ENCODE measurements at places on chromosomes 1 and 21.

GRCh38 chr1:4046836-4047461 is 146.9 kb upstream of the C1orf174 start:
- DNase-seq, result no peak

DNA sequence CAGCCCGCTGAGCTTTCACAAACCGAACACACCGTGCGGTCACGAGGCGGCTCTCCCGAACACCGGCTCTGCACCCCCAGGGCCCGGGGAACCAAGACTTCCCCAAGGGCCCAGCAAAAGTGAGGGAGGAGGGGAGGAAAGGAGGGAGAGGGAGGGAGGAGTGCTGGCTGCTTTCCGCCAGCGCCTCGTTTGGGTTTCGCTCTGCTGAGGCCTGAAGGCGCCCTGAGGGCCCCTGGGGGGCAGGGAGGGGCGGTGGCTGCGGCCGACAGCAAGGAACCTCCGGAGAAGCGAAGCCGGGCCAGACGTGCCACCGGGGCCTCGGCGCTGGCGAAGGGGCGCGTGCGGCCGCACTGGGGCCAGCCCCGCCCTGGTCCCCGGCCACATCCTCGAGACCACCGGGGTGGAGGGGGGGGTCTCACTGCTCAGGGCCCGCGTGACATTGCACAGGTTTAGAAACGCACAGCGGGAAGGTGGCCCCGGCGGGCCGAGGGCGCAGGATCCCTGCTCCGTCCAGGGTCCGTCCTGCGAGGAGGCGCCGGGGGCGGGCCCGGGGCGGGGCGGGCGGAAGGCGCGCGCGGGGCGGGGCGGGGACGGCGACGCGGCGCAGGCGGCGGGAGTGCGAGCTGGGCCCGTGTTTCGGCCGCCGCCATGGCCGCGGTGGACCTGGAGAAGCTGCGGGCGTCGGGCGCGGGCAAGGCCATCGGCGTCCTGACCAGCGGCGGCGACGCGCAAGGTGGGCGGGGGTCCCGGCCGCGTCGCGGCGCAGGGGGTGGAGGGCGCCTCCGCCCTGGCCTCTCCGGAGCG is at the start of gene PFKL:
Gene PFKL, plus strand, starts transcription at position 596 of the 804 bp plus-strand sequence. Its CDS starts 53 bp downstream, at position 649.
- peak; percentile 68 for DNase-seq

GRCh38 chr1:175873290-175873935 is 130.0 kb upstream of the TNR start:
- DNase-seq, result no peak

DNA sequence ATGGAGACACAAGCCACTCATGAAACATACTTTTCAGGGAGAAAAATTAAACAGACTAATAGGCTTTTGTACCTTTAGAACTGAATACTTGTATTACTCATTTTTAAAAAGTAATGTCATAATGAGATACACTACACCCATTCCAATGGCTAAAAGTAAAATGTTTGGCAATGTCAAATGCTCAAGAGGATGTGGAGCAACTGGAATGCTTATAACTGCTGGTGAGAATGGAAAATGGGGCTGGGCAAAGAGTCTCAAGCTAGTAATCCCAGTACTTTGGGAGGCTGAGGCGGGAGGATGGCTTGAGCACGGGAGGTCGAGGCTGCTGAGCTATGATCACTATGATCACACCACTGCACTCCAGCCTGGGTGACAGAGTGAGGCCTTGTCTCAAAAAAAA is 86.3 kb downstream of the NKAIN1 start:
- DNase-seq, result no peak

- no peak for DNase-seq
Measured at GRCh38 chr1:77556045-77556444, 126.4 kb downstream of the ZZZ3 start.

DNA sequence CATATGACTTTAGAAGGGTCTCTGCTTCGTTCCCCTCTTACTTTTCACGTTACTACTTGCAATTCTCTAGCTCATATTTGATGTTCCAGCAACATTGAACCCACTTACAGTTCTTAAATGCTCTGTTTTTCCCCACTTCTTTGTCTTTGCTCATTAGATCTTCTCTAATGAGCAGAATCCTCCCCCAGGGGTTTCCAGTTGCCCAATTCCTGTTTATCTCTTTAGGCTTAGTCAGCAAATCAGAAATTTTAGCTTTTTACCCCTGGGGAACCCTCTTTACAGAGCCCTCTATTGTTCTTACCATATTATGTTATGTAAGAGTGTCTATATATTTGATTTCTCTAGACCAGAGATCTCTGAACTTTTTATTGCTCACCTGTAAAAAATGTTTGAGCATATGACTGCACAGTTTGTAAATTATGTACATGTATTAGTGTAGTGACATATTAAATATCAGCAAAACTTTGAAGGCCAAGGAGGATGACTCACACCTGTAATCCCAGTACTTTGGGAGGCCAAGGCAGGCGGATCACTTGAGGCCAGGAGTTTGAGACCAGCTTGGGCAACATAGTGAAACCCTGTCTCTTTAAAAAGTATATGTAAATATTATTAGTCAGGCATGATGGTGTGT is 71.4 kb downstream of the FNBP1L start:
- no peak for DNase-seq

- DNase-seq, result no peak
Measured at GRCh38 chr1:246503341-246503740, 3.7 kb downstream of the SMYD3 start.

GRCh38 chr1:238469146-238469631 is 578.5 kb upstream of the ZP4 start:
- DNase-seq, result peak; percentile 11

DNA sequence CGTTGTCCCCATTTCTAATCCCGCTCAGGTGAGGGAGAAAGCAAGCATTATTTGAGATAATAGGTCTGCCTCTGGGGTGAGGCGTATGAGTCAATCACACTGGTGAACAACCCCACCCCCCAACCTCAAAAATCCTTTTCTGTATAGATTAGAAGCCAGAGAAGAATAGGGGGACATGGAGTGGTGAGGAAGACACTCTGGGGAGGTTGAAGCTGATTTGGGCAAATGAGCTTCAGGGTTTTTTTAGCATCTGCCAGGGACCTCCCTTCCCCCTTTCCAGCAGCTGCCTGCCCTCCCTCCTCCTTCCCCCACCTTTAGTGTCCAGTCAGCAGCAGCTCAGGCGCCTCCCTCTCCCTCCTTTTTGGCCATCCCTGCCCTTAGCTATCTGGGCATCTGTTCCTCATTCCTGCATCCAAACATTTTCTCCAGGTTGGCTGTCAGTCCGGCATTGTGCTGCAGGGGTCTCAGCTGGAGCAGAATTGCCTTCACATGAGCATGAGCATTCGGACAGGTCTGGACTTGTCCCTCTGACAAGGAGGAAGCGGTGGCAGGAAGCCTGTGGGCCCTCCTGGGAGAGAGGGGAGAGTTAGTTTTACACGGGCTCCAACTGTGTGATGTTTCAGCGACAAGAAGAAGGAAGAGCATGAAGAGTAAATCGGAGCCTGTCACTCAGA is 30.8 kb upstream of the PTGFRN start:
- peak; percentile 40 for DNase-seq

DNA sequence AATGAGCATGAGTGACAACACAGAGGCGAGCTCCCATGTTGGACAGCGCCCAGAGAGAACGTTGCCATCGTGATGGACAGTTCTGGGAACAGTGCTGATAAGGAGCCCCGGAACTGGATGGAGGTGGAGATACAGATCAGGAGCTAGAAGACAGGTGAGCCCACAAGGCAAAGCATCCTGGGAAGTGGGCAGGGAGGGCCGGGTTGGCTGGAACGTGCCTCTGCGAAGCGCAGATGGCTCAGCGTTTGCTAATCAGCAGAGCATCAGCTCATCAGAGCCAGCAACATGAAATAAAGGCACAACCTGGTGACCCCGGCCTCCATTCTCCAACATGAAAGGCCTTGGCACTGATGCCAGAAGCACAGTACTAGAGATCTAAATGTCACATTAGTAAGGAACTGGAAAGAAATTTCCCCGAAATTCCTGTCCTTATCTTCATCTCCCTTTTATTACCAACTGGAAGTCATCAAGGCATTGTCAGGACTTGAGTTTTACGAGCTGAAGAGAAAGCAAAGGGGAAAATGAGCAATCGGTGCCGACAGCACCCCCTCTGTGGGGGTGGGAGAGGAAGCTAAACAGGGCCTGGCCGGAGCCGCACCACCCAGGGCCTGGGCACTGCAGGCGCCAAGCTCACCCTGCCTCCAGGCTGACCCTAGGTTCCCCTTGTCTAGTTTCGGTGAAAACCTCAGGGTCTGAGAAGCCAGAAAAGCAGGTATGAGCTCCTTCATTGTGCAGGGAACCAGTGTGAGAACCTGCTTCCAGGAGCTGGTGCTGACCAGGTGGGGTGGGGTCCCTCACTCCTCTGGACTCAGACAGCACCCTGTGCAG is 19.9 kb downstream of the ABCA4 start:
- no peak for DNase-seq

GRCh38 chr1:68197891-68198290 is 34.4 kb downstream of the WLS start:
- DNase-seq, result no peak

DNA sequence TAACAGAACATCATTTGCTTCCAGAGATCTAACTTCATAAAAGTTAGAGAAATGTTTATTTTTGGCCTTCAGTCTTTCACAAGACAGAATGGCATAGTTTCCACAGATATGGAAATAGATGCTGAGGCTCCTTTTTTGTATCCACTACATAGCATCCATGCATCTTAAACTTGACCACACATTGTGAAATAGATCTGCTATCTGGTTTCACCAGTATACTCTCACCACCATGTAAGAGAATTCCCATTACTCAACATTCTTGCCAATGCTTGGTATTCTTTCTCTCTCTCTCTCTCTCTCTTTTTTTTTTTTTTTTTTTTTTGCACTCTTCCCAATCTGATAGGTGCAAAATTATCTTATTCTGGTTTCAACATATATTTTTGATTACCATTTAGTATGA is 52.1 kb upstream of the PRMT6 start:
- DNase-seq, result no peak

GRCh38 chr21:33975548-33976081 is 60.0 kb upstream of the ATP5PO start:
- no peak for DNase-seq

DNA sequence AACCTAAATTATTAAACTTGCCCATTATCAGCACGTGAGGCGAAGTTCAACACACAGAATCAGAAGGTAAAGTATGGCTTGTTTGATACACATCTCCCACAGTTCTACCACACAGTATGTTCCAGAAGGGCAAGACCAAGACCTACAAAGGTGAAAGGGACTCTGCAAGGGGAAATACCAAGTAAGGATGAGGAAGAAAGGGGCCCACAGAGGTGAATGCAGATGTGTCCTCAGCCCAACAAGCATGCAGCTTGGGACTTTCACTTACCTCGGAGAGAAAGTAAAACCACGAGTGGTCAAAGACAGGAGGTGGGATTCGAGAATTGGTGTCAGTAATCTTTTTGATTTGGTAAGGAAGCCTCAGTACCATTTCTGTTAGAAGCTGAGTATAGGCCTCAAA is 85.8 kb downstream of the UBR4 start:
- DNase-seq, result no peak

GRCh38 chr1:205056188-205056611 is 13.2 kb downstream of the CNTN2 start:
- no peak for DNase-seq

GRCh38 chr1:27011058-27011764 is 1.4 kb downstream of the TENT5B start:
- DNase-seq, result no peak

GRCh38 chr1:153506831-153507413 is 28.9 kb downstream of the S100A6 start:
- no peak for DNase-seq

DNA sequence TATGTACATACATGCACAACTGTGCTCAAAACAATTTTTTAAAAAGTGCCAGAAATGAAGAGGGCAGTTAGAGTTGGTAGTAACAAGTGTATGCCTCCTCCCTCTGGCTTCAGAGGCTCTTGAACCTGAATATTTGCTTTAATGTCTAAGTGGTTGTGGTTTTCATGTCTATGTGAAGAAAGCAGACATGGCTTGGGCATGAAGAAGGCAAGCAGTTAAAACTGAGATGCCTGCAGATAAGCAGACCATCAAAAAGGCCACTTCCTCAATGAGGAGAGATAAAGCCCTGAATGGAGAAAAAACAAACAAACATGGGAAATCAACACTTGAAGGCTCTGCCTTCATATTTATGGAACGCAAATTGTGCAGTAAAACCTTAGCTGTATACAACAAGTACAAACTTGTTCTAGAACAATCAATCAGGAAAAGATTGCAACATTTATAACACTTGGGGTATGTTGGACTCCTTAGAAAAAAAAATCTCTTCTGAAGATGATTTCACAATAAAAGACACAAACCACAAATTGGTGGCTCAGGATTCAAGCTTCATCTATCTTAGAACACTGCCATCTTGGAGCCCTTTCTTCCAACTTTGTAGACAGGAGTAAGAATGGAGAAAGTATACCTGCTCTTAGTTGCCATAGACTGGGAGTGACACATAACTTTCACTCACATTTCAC is 52.7 kb upstream of the PLA2G4A start:
- DNase-seq, result no peak

DNA sequence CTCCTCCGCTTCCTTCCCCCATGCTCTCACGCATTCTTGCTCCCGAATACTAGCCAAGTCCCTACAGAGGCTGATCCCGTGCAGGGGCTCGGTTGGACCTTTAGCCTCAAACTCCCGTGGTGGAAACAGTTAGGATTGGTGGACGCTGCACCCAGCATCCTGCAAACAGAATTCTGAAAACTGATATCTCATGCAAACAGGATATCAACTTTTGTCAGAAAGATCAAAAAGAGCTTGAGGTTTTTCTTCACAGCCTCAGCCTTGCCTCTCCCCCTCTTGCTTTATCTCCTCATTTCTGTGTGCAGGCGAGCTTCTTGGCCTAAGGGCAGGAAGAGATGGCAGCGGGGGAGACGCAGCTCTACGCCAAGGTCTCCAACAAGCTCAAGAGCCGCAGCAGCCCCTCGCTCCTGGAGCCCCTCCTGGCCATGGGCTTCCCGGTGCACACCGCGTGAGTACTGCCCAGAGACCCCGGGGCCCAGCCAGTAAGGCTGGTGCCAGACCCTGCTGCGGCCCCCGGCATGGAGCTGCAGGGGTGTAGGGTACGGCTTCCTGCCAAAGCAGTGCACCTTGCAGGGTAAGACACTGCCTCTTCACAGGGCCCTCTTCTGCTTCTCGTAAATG is at the start of gene UBASH3A:
Gene UBASH3A, plus strand, starts transcription at position 292 of the 621 bp plus-strand sequence. Its CDS starts 44 bp downstream, at position 336.
- no peak for DNase-seq

DNA sequence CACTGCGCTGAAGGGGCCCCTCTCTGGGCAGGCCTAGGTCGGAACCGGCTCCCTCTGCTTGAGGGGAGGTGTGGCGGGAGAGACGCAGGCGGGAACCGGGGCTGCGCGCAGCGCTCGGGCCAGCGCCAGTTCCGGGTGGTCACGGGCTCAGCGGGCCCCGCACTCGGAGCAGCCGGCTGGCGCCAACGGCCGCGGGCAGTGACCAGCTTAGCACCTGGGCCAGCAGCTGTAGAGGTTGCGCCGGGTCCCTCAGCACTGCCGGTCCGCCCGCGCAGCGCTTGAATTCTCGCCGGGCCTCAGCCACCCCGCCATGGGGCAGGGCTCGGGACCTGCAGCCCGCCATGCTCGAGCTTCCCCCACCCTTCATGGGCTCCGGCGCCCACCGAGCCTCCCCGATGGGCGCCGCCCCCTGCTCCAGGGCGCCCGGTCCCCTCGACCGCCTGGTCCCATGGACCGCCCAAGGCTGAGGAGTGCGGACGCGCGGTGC is 254.6 kb downstream of the COL11A1 start:
- no peak for DNase-seq

Measured in hippocampal formation (tissue), 2 donors.